Cardiac muscle cell (in vitro differentiated cells and primary cell): ENCODE measurements at places on chromosomes 4 and X.

- DNase-seq, result no peak
Measured at GRCh38 chr4:27082776-27083175, 222.1 kb downstream of the STIM2 start.

GRCh38 chr4:149280806-149281205 lies 534.8 kb downstream of the IQCM start:
- DNase-seq, result no peak

DNA sequence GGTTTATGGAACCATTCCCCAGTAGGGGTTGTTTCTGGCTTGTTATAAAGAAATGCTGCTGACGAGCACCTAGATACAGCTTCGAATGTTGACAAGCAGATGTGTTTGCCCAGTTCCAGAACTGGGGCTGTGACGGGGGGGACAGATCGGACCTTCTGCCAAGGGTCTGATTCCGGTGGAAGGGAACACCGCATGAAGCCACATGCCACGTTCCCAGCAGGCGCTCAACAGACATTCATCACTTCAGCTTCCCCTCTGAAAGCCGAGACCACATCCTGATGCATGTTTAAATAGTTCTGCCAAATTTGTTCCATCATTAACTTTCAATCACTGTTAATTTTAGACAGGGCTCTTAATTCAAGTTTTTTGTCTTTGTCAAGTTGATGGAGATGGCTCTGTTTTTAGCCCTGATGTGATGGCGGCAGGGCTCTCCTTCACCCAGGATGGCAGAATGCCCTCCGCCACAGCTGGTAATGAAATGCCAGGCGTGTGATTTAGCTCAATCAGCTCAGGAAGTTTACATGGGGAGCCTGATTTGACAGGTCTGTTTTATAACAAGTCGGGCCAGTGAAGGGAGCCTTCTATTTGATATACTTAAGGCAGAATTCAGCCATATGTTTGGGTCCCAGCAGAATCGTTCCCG lies 57.4 kb downstream of the PSAPL1 start:
- no peak for DNase-seq

- DNase-seq, result peak; percentile 34
Measured at GRCh38 chr4:167290678-167291077, 56.4 kb upstream of the SPOCK3 start.

- no peak for DNase-seq
Measured at GRCh38 chr4:8773124-8773931, 98.3 kb downstream of the HMX1 start.

DNA sequence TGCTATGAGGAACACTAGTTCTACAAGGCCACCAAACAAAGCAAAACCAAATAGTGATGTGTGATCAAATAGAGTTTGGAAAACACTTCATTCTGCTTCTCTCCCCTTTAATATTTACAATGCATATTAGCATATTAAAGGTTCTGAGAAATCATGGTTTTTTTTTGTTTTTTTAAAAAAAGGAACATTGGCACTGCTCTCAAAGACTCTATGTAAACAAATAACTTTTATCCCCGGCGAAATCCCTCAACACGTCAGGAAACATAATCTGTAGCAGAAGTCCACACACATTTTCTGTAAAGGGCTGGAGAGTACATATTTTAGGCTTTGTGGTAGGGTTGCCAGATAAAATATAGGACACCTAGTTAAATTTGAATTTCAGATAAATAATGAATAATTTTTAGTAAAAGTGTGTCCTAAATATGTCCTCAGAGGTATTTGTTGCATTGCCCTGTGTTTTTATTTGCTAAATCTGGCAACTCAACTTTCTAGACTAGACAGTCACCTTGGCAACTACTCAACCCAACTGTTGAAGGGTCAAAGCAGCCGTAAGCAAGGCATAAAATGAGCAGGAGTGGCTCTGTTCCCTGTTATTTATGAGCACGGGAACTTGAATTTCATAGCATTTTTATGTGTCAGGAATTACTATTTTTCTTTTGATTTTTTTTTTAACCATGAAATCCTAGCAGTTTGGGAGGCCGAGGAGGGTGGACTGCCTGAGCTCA lies 8.6 kb downstream of the SPATA4 start:
- no peak for DNase-seq

DNA sequence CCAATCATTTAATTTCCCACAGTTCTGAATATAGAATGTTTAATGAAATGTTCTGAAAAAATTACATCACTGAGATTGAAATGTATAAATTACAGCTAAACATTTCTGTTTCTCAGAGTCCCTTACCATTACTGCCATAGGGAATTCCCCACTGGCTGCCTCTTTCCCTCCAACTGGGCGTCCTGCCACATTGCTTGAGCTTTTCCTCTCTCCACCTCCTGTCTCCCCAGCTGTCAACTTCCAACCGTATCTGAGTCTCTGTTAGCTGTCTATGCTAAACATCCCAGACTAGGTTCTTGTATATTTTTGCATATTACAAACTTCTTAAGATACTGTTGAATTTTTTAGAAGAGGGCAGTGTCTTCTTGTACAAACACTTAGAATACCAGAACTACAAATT lies 407.3 kb upstream of the SLIT2 start:
- peak; percentile 78 for DNase-seq

- DNase-seq, result no peak
Measured at GRCh38 chr4:6197433-6198174, 2.7 kb downstream of the JAKMIP1 start.
